Nephron progenitor cell (in vitro differentiated cells): ENCODE measurements at places on chromosomes 11 and 22.

DNA sequence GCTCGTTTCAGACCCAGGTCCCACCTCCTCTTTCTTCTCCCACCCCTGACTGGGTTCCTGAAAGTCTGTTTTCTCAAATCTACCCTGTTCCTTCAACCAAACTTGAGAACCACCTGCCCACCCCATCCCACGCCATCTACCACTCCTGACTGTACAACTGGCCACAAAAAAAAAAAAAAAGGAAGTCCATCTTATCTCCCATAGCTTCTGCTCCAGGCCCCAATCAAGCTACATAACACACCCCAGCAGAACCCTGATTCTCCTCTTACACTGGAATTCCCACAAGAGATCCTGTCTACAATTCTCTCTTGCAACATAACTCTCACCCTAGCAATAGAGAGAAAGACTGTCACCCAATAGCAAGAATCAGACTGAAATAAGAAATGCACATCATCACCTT is 39.2 kb upstream of the CHST1 start:
- H3K4me3 ChIP-seq = no peak overlapping the region
- no peak for DNase-seq
- peaks cover 24% of the 10 kb centered on the region for H3K4me1 ChIP-seq

- no peak for DNase-seq
- no peak overlapping the region for H3K27ac ChIP-seq
- no peaks in the 10 kb centered on the region for H3K36me3 ChIP-seq
- H3K4me3 ChIP-seq = no peak overlapping the region
Observed at GRCh38 chr22:20076627-20077172, 3.3 kb upstream of the DGCR8 start.

- H3K4me1 ChIP-seq = peaks cover 5% of the 10 kb centered on the region
- peaks cover 18% of the 10 kb centered on the region for H3K27me3 ChIP-seq
- no peak overlapping the region for H3K4me3 ChIP-seq
- no peaks in the 10 kb centered on the region for H3K36me3 ChIP-seq
Observed at GRCh38 chr11:69356703-69357457, 62.9 kb downstream of the MYEOV start.

DNA sequence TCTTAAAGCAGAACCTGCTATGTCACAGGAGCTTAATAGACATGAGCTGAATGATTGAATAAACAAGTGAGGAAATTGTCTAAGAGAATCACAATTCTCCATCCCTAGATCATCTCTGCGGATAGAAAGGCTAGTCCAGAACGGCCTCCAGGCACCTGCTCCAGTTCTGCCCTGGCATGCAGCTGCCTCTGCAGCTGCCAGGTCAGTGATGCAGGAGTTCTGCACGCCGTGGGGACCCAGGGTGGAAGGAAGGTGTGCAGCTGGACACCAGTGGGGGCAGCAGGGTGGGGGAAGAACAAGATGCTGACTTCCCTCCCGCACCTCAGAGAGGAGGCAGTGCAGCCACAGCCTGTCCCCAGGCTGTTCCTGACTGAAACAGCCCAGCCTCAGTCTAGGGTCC is 192.1 kb upstream of the NCAM1 start:
- H3K27me3 ChIP-seq = peaks cover 18% of the 10 kb centered on the region
- H3K4me3 ChIP-seq = no peak overlapping the region
- H3K27ac ChIP-seq = peak overlapping the region; percentile 56
- no peak for DNase-seq
- peaks cover 5% of the 10 kb centered on the region for H3K36me3 ChIP-seq
- peaks cover 64% of the 10 kb centered on the region for H3K4me1 ChIP-seq

- H3K4me3 ChIP-seq = no peak overlapping the region
- peaks cover 29% of the 10 kb centered on the region for H3K4me1 ChIP-seq
- DNase-seq = no peak
- peak overlapping the region; percentile 51 for H3K27ac ChIP-seq
- peaks cover 8% of the 10 kb centered on the region for H3K36me3 ChIP-seq
- peaks cover 4% of the 10 kb centered on the region for H3K27me3 ChIP-seq
Observed at GRCh38 chr22:46465793-46466192, 71.6 kb downstream of the CELSR1 start.

DNA sequence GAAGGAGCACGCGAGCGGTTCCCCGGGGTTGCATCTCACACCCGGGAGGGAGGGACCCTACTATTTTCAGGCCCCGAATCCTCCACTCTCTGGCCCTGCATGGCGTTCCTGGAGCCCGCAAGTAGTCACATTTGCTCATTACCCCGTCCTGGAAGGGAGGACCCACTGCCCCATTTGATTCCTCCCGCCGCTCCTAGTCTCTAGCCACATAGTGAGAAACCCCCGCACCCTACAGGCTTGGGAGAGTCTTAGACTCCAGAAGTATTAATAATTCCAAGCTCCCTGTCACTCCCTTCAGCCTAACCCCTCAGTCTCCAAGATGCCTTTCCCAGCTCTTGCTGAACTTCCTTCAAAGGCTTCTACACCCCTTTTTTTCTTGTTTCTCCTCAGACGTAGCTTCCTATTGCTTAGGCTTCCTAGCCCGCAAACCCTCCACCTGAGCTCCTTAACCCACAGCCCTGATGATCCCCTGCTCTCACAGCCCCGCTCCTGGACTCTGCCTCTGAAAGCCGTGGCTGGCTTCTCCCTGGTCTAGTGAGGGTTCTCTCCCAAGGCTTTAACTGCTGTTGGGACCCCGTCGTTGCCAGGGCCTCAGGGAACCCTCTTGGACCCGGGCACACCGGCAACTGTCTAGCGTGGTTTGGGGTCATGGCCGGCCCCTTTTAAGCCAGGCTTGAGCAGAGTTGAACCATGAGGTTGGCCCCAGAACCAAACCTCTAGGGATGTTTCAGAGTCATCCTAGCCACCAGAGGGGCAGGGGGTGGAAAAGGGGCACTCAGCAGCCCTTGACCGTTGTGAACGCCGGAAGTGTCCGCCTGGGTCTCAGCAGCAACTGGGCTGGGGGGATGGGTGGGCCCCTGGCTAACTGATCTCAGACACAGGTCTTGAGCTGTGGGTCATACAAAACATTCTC is 862 bp downstream of the GGA1 start:
- H3K27me3 ChIP-seq = peaks cover 10% of the 10 kb centered on the region
- peak overlapping the region; percentile 92 for H3K4me3 ChIP-seq
- peaks cover 17% of the 10 kb centered on the region for H3K36me3 ChIP-seq

DNA sequence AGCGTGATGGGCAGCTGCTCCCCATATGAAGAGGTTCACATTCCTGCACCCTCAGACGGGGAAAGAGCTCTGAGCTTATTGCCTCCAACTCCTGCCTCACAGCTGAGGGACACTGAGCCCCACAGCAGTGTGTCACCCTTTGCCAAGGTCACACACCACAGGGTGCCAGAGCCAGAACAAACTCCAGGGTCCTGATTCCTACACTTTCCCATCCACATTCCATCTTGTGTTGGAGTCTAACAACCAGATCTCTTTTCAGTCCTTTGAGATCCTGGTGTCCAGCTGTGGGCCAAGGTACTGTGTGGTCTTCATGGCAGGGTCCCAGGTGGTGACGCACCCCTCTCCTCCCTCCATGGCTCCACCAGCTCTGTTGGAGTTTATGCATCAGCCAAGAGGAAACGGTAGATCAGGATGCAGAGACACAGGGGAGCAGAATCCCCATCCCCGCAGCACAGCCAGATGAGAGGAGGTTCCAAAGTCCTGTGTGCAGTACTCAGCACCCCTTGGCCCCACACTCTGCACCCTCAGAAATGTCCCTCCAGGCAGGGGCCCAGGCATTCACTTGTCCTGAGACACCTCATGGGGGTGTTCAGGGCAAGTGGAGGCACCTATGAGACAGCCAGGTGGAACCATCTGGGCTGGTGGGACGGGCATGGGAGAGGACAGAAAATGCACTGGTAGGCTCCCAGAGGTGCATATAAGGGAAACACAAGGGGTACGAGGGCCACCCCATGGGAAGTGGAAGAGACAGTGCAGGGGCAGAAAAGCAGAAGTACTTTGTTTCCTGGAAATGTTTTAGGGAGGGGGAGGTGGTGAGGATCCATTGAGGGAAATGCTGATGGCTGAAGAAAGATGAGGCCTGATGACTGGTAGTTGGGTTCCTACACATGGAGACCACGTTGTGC is 32.6 kb upstream of the GNAZ start:
- no peaks in the 10 kb centered on the region for H3K36me3 ChIP-seq
- no peak for DNase-seq
- peaks cover 12% of the 10 kb centered on the region for H3K4me1 ChIP-seq
- peaks cover 21% of the 10 kb centered on the region for H3K27me3 ChIP-seq

- peak; percentile 12 for DNase-seq
- H3K27ac ChIP-seq = peak overlapping the region; percentile 12
- H3K36me3 ChIP-seq = no peaks in the 10 kb centered on the region
- H3K4me3 ChIP-seq = no peak overlapping the region
- H3K27me3 ChIP-seq = peaks cover 25% of the 10 kb centered on the region
Observed at GRCh38 chr11:62958547-62959421, 26.0 kb downstream of the SLC22A6 start.

DNA sequence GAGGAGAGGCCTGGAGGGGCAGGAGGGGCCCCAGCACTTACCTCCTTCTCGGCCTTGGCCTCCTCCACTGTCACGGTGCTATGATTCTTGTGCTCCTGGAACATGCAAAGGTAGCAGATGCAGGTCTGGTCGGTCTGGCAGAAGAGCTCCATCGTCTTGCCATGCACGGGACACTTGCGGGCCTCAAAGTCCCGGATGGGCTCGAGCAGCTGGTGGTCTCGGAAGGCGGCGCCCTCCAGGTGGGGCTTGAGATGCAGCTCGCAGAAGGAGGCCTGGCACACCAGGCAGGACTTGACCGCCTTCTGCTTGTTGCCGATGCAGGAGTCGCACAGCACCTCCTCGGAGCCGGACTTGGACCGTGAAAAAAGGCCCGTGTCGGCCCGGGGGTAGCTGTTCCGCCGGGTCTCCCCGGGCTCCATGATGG is 714 bp downstream of the TRIM29 start:
- H3K4me1 ChIP-seq = peaks cover 11% of the 10 kb centered on the region
- H3K4me3 ChIP-seq = no peak overlapping the region
- H3K36me3 ChIP-seq = no peaks in the 10 kb centered on the region

GRCh38 chr22:19498154-19498865 is 18.6 kb downstream of the CDC45 start:
- H3K4me3 ChIP-seq = no peak overlapping the region
- H3K27me3 ChIP-seq = no peaks in the 10 kb centered on the region
- H3K27ac ChIP-seq = no peak overlapping the region
- DNase-seq = no peak
- no peaks in the 10 kb centered on the region for H3K4me1 ChIP-seq
- peaks cover 5% of the 10 kb centered on the region for H3K36me3 ChIP-seq

DNA sequence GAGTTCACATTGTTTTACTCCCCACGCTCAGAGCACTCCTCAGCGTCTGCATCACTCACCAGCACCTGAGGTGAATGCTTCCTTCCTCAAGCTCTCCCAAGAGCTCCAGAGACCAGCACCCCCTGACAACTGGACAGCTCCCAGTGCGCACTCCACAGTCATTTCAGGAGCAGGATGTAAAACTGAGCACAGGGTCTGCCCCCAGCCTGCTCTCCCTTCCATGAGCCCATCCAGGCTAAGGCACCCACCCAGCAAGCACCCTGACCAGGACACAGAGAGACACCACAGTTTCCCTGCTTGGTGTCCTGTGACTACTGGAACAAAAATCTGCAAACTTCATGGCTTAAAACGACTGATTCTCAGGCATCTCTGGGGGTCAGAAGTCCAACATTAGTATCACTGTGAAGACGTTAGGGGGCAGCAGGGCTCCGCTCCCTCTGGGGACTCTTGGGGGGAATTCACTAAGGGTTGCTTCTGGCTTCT is 3.3 kb downstream of the SCGB1D2 start:
- no peaks in the 10 kb centered on the region for H3K36me3 ChIP-seq
- H3K27me3 ChIP-seq = no peaks in the 10 kb centered on the region
- peak; percentile 79 for DNase-seq

GRCh38 chr11:101278286-101278685 is 148.7 kb upstream of the PGR start:
- H3K4me3 ChIP-seq = no peak overlapping the region
- H3K27me3 ChIP-seq = no peaks in the 10 kb centered on the region
- H3K4me1 ChIP-seq = no peaks in the 10 kb centered on the region
- H3K36me3 ChIP-seq = no peaks in the 10 kb centered on the region
- H3K27ac ChIP-seq = no peak overlapping the region

DNA sequence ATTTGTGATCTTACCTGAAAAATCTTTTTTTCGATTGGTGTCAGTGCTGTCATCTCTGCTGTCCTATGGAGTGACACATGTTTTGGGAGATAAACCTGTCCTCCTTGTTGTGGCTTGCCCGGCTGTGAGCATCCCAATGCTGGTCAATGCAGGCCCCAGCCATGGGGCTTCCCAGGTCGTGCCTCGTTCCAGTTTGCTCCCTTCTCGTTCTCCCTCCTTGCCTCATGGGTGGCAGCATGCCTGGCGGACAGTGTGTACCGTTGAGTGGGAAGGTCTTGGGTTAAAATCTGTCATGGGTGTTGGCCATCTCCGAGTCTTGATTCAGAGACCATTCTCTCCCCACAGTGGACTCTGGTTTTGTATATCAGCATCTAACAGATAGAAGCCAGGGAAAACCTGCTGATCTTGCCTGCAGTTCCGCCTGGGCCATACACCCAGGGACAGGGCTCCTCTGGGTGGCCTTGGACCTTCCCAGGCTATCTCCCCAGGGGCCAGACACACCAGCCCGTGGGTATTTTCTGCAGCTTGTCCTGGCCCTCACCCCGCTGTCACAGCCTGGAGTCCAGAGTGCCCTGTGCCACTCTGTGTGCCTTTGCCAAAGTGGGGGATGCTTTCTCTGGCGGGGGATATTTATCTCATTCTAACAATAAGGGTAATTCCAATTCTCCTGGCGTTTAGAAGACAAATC is 208.1 kb downstream of the TBC1D22A start:
- H3K4me1 ChIP-seq = peaks cover 64% of the 10 kb centered on the region
- peaks cover 2% of the 10 kb centered on the region for H3K27me3 ChIP-seq
- DNase-seq = no peak
- H3K4me3 ChIP-seq = no peak overlapping the region

DNA sequence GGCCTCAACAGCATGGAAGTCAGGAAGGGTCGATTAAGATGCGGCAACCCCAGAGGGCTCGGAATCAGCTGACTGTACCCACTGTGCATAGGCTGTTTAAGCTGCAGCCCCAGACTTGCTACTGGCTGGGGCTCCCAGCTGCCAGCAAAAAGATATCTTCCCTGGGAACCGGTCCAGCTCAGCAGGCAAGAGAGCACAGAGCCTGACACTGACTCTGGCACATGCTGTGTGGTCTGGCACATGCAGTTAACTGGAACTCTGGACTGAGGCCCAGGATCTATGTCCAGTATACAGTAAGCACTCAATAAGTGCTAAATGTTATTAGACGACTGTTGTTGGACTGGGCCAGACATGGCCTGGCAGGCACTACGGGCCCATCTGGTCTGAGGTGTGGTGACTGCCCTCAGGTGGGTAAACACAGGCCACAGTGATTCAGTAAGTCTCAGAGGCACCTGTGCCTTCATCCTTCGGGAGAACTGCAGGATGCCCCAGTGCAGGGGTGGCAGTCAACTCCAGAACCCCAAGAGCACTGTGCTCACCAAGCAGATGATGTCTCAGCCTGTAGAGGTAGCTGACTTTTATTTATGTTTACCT is 87.6 kb downstream of the LARGE1 start:
- no peak for DNase-seq
- no peaks in the 10 kb centered on the region for H3K27me3 ChIP-seq
- H3K27ac ChIP-seq = no peak overlapping the region
- no peak overlapping the region for H3K4me3 ChIP-seq
- peaks cover 4% of the 10 kb centered on the region for H3K36me3 ChIP-seq

GRCh38 chr11:124050748-124051147 is 9.6 kb upstream of the OR10G7 start:
- no peak overlapping the region for H3K4me3 ChIP-seq
- no peak for DNase-seq
- no peak overlapping the region for H3K27ac ChIP-seq
- H3K36me3 ChIP-seq = no peaks in the 10 kb centered on the region
- peaks cover 5% of the 10 kb centered on the region for H3K27me3 ChIP-seq
- H3K4me1 ChIP-seq = no peaks in the 10 kb centered on the region
